ENCODE measurements at places on chromosomes 5 and 9.

- DNase-seq, result no peak
Measured at GRCh38 chr5:139976703-139977102, 66.4 kb downstream of the NRG2 start.

DNA sequence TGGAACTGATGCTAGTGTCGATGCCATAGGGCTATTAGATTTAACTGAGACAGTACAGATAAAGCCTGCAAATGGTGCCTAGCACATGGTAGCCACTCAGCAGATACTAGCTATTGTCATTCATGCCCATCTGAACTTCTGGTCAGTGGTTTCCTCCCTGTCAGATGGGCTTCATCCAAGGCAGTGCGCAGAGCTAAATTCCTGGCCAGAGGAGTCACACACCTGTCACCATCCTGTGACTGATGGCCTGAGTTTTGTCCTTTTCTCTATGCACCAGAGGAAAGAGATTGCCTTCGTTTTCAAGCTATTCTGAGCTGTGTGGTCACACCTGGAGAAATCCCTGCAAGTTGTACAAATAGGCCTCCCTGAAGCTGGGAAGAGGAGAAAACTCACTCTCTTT, 34.7 kb downstream of the MSX2 start:
- DNase-seq, result no peak

DNA sequence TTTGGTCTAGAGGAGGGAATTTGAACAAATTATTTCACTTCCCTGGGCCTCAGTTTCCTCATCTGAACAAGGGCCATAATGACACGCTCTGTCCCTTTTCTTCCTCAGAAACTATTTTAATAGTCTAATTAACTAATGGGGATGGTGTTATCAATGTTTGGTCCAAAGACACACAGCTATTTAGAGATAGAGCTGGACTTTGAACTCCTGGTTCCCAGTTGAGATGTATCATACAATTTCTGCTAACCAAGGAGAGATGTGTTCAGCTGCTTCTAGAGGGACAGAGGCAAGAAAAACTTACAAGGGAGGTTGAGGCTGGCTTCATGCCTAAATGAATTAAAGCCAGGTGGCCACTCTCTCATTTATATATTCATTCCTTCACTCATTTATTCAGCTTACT, 90.6 kb upstream of the CLINT1 start:
- DNase-seq, result no peak

DNA sequence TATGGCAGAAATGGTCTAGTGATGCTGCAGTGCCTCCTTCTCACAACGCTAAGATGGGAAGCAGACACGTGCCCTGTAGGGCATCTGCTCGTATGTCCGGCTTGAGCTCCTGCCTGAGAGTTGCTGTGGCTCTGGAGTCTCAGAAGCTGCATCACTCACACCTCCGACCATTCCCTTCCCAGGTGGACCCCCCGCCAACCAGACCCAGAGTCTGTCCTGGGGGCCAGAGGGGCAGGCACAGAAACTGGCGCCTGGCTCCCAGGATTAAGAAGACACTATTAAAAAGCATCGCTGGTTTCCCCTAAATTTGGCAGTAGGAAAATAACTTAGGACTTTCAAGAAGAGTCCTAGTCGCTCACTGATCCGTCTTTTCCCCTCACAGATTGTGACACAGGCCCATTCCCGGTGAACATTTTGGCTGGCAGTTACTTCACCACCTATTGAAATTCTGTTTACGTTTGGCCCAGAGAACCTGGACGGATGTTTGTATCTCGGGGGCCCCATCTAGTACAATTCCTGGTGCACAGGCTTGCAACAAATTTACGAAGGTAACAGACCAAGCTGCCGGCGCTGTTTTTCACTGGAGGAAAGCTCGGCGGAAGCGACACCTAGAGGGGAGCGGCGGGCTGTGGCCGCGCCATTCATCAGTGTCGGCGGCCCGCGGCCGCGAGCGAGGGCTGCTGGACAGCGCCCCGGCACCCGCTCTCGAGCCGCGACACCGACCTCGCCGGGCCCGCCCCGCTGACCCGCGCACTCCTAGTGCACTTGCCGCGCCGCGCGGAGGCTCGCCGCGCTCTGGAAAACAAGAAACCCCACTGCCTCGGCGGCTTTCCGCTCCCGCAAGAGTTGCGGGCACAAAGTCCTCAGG, 1.6 kb downstream of the FSTL4 start:
- DNase-seq, result no peak

DNA sequence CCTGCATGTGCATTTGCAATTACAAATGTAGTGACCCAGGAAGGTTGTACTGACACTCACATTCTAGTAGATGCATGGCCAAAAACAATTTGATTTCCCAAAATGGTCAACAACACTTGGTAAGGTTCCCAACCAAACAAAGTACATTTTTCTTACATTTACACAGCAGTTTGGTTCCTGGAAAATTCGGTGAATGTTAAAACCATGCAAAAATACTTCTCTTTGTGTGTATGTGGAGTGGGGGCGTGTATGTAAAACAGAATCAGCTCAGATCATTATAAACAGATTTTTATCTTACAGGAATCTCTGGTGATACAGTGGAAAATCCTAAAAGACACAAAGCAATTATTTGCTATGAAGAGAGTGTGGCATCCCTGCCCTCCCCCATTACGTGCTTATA, 25.1 kb upstream of the MELK start:
- DNase-seq, result no peak

GRCh38 chr9:122904466-122904822, 715 bp downstream of the RC3H2 start:
- DNase-seq, result no peak
